ENCODE measurements at places on chromosomes 6 and 20.
A peak's percentile ranks its signal among the peaks of the same experiment; 100 is the strongest.

DNA sequence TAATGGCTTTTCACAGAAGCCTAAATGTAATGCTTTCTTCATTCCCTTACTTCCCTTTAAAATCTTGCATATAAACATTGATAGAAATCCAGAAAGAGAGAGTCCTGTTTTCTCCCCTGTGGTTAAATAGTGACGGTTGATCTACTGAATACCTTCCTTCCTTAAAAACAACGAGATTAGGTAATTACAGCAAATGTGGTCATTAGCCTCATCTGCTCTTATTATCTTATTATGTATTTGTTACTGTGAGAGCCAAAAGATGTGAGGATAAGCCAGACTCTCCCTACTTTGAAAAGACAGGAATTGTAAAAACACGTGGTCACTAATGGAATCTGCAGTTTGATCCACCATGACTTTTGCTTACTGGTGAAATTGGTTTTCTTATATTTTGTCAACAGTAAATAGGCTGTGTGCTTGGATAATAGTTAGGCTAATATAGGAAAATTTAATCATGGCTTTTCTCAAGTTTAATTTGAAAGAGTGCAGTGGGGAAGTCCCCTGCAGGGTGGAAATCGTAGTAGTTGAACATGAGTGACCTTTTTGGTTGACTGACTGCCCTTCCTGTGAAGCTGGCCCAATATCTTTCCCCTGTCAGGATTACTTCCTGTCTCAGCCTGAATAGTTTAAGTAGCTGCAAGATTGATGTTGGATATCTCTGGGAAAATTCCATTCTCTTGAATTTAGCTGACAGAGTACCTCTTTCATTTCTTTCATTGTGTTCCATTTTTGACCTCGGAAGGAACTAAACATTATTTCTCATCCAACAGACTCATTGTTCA lies 62.8 kb downstream of the JARID2 start:
- peak; percentile 28 for DNase-seq

DNA sequence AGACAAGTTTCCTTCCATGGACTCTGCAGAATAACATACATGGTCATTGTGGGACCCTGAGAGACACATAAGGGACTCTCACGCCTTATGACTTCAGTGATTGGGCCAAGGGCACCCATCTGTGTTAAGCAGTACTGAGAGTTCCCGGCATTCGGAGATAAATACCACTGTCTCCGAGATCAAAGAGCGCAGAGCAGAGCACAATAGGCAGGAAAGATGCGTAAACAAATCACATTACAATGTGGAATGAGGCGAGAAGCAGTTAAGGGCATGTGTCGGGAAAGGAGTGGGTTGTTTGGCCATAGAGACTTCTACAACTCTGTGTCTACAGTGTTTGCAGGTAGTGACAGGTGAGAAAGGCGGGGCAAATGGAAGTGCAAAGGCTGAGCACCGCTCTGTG lies 57.6 kb downstream of the NRSN1 start:
- DNase-seq = no peak

DNA sequence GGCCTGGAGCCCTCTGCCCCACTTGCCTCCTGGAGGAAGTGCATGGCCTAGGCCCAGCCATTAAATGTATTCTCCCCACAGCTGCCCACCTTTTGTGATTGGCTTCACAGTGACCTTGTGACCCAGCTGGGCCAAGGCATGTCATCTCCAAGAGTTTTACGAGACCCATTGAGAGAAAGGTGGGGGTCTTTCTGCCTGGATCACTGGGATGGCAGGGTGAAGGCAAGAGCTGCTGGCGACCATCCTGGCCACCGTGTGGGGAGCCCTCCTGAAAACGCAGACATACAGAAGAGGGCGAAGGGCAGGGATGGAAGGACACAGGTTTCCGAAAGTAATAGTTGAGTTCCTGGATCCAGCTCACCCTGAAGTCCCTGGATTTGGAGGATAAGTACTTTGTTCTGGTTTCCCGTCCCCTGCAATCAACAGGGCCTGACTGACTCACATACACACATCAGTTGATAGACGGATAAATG lies 12.3 kb upstream of the SPO11 start:
- no peak for DNase-seq

DNA sequence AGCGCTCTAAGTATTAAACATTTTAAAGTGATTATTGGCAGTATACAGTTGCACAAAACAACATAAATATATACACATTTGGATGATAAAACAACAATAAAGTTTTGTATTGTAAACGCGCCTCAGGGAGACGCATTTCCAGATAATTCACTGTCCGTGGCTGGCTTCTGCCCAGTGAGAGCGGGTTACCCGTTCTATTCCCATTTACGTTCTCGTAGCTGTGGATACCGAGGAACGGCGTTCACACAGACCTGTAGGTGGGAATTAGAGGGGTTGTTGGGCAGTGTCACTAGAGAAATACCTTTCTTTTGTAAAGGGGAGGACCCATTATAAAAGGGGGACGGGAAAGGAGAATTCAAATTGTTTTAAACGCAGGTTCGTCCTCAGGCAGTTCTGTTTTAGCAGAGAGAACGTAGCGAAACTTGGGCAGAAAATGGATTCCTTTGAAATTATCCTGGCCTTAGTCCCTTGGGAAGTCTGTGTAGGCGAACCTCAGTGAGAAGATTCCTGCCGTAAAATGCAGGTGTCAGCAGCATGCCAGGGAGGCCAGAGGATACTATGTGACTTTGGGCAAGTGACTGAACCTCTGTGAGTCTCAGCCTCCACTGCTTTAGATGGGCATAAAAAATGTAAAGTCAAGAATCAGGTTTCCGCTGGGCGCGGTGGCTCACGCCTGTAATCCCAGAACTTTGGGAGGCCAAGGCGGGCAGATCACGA lies 756 bp downstream of the MTG2 start:
- no peak for DNase-seq

GRCh38 chr6:5590187-5590586 lies 328.9 kb downstream of the FARS2 start:
- DNase-seq = no peak

GRCh38 chr6:162713974-162714780 lies 13.4 kb downstream of the PRKN start:
- no peak for DNase-seq

DNA sequence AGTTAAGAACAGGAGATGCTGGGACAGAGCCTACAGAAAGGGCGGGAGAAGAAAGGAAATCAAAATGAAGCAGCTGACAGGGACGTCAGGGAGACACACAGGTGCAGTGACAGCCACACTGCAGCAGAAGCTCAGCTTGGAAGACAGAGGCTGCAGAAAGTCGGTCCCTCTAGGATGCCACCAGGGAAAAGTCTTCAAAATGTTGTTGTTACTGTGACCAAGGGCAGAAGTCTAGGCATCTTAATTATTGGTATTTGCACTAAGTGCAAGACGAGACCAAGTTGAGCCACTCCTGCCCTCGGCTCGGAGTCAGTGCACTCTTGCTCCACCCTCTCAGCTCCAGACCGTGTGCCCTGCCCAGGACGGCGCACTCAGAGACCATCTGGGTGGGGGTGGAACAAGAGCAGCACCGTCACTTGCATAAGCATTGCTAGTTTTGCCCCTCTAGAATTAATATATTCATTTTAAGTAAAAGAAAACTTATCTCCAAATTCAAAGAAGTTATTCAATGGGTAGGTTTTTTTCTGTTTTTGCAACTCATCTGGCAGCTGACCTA lies 2.6 kb downstream of the PRR18 start:
- no peak for DNase-seq
